ENCODE measurements at places on chromosomes 6 and 20. TPM values are rescaled to one million over a fixed set of nuclear protein-coding genes. Genes with fewer than 3 reads are reported as not detected.

DNA sequence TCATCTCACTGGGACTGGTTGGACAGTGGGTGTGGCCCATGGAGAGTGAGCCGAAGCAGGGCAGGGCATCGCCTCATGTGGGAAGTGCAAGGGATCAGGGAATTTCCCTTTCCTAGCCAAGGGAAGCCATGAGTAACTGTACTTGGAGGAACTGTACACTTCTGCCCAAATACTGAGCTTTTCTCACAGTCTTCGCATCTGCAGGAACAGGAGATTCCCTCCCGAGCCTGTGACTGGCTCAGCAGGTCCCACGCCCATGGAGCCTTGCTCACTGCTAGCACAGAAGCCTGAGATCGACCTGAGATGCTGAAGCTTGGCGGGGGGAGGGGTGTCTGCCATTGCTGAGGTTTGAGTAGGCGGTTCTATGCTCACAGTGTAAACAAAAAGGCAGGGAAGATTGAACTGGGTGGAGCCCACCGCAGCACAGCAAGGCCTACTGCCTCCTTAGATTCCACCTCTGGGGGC, 10.4 kb upstream of the CALHM5 start:
- peak; percentile 5 for DNase-seq

ACSS1 gene
- 9.4 TPM for total RNA-seq

DNA sequence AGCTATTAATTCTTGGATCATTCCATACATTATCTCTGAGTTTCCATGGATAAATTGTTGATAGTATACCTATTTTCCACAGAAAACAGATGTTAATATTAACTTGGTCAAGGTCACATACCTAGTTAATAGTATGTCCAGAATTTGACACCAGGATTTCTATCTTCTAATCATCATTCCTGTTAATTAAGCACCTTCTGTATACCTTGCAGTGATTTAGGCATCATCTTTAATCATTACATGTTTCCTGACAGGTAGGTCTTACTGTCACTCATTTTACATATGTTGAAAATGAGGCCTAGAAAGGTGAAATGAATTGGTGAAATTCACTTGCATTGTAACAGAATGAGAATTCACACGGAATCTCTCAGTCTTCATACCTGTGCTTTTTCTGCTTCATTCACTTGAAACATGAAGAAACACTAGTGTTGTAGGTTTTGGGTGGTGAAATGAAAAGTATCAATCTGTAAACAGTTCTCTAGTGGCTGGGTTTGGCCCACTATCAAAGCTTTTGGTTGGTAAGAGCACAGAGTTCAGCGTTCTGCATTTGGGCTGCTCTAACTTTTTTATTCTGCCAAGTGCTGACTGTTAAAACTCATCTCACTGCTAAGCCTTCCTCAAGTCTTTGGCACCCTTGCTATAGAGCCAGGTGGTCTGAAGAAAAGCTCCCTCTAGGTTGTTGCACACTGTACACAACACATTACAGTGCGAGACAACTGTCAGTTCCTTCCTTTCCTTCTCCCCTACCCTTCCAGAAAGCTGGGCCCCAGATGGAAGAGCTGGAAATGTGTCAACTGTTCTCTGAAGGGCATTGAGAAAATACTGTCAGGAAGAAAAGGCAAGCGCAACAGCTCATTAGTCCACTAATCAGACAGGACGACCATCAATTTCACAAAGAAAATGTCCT, 57.8 kb upstream of the C20orf144 start:
- DNase-seq = no peak

DNA sequence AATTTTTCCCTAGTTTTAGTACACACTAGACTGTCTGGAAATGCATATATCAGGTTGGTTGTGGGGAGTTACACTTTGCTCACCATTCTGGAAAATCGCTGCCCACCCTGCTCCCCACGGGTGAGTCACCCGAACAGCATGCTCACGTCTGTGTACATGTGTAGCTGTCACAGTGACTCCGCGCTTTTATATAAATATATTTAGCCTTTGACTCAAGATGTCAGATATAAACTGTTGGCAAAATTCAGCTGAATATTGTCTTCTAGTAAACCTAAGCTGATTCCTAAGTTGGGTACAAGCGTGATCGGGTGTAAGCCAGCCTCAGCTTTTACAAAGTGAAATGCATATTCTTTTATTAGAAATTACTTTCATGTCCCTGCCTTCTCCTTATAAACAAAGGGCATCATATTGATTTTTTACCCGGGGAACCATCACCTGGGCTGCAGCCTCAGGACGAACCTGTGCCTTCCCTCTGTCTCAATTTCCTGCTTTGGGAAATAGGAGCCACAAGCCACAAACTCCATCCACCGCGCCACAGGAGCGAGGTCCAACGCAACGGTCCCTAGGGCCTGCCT, 4.3 kb downstream of the SDCBP2 start:
- DNase-seq = no peak

GRCh38 chr6:168075787-168076202, 3.2 kb downstream of the FRMD1 start:
- no peak for DNase-seq

ZBTB2 gene
- total RNA-seq = 10.7 TPM

- DNase-seq = no peak
Observed at GRCh38 chr6:116518621-116519368, 7.4 kb downstream of the CALHM5 start.

DNA sequence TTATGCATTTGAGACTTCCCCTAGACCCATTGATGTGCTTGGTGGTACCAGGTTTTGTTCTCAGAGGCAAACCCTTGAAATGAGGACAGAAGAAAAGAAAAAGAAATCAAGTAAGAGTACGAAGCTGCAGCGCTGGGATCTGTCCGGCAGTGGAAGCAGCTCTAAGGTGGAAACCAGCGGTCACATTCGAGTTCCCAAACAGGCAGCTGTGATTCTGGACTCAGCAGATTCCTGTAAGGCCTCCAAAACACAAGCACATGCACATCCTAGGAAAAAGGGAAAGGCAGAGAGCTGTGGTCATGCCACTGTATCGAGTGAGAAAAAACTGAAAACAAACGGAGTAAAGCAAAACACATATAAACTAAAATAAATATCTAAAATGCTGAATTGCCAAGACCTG, 4.5 kb downstream of the FAM217B start:
- DNase-seq = no peak

ENTPD6 gene
- 63.6 TPM for total RNA-seq

TMEM170B gene
- total RNA-seq = 0.57 TPM

C6orf52 gene
- total RNA-seq = 1.3 TPM

DNA sequence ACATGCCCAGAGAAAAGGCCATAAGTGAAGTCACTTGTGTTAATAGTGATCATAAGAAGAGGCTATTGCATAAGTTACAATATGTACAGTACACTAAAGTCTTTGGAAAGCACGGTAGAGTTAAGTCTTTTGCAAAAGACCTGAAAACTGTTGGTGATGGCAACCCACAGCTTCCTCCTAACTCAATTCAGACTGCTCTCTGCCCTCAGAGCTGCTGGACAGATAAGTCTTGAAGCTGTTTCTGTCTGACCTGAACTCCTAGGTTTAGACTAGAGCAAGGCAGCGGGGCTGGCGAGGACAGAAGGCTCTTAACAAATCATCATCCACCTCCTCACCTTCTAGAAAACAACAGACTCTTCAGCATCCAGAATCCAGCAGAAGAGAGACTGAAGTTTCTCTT, 125.4 kb downstream of the CD24 start:
- no peak for DNase-seq

SLC2A10 gene
- not detected for total RNA-seq

FOXS1 gene
- total RNA-seq = not detected

GRCh38 chr6:12293235-12293930, 3.2 kb downstream of the EDN1 start:
- no peak for DNase-seq

GRCh38 chr20:60031107-60031506, 72.9 kb downstream of the CDH26 start:
- no peak for DNase-seq

DNA sequence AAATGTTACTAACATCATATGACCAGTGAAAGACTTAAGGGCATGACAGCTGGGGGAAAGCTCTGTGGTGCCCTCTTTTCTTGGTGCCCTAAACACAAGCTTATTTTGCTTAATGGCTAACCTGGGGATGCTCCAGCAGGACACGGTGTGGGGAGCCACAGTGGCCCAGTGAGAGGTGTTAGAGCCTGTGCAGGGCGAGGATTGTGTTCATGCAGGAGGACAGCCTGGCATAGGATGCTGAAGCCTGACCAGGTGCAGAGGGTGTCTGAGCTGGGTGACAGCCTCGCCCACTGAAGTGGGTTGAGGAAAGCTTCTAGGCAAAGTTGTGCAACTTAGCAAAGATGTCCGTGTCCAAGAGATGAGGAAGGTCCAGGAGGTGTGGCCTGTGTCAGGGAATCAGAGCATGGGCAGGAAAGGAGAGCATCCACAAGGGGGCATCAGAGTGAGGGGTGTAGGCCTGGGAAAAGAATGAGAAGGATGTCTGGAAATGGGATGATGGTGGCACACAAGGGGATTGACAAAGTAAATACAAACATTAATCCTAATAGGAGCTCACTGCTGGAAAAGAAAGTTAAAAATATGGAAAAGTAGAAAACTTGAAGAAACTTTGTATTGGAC, 33.9 kb downstream of the SLC17A4 start:
- peak; percentile 73 for DNase-seq

GRCh38 chr6:169529931-169530751, 171.7 kb downstream of the WDR27 start:
- peak; percentile 28 for DNase-seq

- no peak for DNase-seq
Observed at GRCh38 chr6:146472918-146473317, 70.7 kb upstream of the RAB32 start.

DNA sequence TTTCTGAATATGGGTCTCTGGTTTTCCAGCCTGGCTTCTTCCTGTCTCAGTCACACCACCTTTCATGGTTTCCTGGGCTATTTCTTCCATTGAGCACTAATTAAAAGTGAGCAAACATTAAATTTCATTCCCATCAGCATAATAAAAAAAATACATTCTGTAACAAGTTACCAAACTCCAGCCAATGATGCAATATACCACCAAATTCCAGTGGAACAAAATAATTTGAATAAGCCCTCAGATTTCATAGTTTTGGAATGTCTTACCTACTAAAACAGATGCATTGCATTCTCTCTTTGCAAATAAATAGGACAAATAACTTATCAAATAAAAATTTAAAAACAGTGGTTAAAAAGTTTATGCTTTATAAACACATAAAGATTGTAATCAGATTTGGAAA, 97.8 kb upstream of the PRDM1 start:
- no peak for DNase-seq

GRCh38 chr20:63090682-63091571, 84.2 kb upstream of the BHLHE23 start:
- no peak for DNase-seq

SLC24A3 gene
- not detected for total RNA-seq

ADGB gene
- total RNA-seq = not detected

GRCh38 chr6:168155821-168156741, 77.1 kb upstream of the FRMD1 start:
- DNase-seq = no peak

GRCh38 chr6:7152462-7152861, 44.7 kb downstream of the RREB1 start:
- no peak for DNase-seq

DNA sequence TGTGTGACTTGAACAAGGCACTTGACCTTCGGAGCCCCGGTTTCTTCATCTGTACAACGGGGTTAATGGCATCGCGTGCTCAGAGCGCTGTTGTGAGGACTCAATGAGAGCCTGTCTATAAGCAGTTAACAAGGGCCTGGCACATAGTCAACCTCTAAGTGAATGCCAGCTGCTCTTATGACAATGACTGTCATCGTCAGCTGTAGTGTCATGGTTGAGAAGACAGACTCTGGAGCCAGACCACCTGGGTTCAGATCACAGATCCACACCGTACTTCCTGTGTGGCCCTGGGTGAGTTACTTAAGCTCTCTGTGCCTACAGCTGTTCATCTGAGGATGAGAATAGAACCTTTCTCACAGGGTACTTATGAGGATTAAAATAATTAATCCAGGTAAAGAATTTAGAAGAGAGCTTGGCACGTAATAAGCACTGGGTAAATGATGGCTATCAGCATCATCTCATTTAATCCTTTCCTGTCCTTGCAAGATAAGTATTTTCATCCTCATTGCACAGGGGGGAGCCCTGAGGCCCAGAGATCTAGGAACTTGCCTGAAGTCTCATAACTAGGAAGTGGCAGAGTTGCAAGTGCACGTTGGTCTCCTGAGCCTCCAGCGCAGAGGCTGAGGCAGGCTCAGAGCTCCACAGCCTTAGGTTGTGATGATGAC, 105.3 kb downstream of the EYA2 start:
- DNase-seq = no peak

DNA sequence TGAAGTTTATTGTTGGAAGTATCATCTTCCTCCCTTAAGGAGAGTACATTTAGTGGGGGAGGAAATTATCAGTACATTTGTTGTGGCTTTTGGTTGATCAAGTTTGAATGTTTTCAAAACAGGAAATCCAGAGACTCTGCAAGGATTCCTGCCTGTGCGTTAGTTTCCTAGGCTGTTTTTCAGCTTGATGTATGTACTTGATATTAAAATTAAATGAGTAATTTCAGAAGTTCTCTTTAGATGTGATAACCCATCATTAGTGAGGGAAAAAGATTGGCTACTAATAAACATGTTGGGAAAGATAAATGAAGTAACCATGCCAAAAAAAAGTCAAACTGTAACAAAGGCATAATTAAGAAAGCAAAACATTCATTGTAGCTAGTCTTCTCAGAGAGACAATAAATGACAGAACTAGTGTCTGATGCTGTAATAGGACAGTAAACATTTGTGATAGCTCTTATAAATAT, 88.0 kb upstream of the TULP1 start:
- DNase-seq = no peak

TXLNB gene
- 0.10 TPM for total RNA-seq

ARMH2 gene
- not detected for total RNA-seq

CLPSL1 gene
- total RNA-seq = not detected

HCRTR2 gene
- total RNA-seq = not detected

GRCh38 chr6:97262676-97263075, 20.3 kb downstream of the MMS22L start:
- DNase-seq = no peak

- DNase-seq = no peak
Observed at GRCh38 chr6:25927756-25928216, 2.7 kb downstream of the SLC17A2 start.

SIRPB1 gene
- total RNA-seq = 1.4 TPM

DNA sequence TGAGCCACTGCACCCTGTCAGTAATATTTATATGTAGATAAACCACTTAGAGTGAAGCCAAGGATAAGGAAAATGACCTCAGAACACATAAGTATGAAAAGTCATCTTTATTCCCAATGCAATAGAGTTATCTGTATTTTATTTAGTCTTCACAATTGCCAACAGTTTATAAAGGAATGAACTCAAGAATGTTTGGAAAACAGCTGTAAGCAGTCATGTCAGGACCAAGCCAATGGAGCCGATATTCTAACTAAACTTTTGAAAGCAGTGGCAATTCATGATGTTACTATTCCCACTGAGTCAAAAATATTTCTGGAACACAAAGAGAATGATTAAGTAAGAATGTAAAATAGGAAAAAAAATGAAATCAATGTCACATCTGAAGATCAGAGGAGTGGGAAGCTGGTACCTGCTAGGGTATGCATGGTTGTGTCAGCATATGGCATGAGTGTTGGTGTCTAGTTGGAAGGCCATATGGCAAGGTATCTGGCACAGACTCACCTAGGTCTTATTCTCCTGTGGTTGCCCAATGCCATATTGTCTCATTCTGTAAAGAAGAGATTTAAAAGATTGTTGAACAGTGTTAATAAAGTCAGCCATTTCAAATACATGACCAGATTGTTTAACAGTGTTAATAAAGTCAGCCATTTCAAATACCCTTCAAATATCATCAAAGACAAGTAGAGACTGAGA, 118.2 kb downstream of the ADAT2 start:
- DNase-seq = no peak

- no peak for DNase-seq
Observed at GRCh38 chr6:100466410-100467128, 1.8 kb upstream of the SIM1 start.
